ENCODE measurements at places on chromosomes 7 and 10.

GRCh38 chr7:105677410-105677730 is 96.1 kb upstream of the EFCAB10 start:
- DNase-seq = no peak

GRCh38 chr7:95002775-95003174 is 95.4 kb downstream of the PPP1R9A start:
- no peak for DNase-seq

DNA sequence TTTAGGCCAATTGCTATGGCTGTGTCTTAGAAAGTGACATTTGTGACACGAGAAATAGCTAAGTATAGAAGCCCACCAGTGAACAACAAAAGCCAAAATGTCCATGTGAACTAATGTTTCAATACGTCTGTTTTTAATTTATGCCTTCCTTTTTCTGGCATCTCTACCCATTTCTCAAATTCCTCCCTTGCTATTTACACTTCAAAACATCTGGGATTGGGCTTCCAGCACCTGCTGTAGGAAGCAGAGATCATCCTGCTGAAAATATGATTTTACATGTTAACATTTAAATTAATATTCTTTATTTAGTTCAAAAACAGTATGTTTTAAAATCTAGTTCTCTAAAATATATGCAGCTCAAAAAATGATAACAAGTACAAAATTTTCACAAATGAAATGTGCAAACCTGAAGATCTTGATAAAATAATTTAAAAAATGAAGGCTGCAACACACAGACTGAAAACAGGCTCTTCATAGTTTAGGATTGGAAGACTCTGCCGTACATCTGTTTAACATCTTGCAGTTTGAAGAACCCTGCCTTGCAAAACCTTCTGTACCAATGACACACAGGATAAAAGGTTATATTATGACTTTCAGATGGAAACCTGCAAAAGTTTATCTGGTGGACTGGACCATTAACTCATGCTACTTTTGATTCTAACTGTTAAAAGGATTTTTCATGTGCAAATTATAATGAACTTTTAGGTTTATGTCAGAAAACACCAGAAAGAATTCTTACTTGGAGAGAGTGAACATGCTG is 408.4 kb downstream of the SUGCT start:
- DNase-seq = no peak

DNA sequence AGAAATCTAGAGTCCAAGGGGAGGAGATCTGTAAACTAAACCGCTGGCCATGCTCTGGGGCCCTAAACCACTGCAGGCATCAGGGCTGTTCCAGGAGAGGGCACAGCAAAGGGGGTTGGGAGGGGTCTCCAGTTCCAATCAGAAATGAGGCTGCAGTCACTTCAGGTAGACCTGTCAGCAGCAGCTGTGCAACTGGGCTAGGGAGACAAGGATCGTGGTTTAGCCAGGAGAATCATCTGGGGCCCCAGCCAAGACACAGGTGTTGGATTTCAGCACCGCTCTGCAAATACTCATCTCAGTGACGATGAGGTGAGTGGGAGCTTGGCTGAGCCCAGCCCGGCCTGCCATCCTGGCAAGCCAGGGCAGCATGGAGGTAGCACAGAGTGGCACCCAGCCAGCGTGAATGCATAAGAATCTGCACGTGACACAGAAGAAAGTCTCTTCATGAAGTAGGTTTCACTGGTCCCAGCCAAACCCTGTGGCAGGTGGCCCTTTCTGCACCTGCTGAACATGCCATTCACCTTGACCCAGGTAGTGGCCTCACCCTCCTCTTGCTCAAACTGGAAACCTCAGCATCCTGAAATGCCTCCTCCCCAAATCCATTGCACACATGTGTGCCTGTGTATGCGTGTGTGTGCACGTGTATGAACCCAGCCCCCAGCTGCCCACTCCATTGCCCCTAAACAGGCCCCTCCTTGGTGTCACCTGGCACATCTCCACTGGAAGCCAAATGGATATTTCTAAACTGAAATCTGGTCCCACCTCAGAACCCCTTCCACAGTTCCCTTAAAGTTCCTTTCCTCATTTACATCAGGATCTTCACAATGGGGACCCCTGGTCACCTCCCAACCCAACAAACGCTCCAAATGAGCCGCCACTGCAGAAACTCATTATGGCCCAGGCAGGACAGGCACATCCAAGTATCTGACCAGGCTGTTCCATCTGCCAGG is 9.6 kb downstream of the GPRIN2 start:
- DNase-seq = no peak

DNA sequence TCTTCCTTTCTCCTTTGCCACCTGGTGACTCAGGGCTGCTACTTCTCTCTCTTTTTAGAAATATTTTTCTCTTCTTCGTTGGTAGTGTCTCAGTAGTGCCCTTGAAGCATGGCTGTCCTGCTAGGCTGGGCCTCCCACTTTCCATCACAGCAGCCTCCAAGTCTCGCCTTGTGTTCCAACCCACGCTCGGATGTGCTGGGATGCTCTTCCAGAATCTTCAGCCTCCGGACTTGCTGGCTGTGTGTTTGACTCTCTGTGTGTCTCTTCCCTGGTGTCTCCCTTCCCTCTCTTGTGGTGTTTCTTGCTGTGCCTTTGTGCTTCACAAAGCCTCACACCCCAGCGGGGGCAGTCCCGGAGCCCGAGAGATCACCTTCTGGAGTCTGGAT is 100.5 kb downstream of the INPP5A start:
- no peak for DNase-seq

GRCh38 chr7:114242992-114243507 is 171.6 kb upstream of the FOXP2 start:
- DNase-seq = no peak

DNA sequence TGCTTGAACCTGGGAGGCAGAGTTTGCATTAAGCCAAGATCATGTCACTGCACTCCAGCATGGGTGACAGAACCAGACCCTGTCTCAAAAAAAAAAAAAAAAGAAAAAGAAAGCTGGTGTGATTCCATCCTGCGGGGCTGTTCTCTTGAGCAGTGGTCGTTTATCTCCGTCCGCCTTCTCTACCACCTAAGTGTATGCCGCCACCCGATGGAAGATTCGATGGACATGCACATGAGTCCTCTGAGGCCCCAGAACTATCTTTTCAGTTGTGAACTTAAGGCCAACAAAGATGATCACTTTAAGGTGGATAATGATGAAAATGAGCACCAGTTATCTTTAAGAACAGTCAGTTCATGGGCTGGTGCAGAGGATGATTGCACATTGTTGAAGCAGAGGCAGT is 65.7 kb downstream of the ABRAXAS2 start:
- DNase-seq = no peak

DNA sequence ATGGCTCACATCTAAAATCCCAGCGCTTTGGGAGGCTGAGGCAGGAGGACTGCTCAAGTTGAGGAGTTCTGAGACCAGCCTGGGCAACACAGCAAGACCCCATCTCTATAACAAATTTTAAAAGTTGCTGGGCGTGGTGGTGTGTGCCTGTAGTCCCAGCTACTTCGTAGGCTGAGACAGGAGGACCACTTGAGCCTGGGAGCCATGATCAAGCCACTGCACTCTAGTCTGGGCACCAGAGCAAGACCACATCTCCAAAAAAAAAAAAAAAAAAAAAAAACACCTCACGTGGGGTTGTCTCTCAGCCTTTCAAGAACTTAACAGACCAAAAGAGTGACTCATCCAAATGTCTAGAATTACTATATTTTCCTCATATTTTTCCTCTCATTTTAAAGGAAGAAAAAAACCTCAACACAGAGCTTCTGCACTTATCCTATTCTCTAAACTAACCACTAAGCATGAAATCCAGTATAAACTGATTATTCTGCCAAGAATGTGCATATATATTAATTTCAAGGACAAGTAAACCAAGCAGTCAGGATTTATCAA is 46.3 kb downstream of the CUL2 start:
- DNase-seq = no peak

- peak; percentile 41 for DNase-seq
These were observed 15.1 kb upstream of the NME8 start for GRCh38 chr7:37833107-37833817.

GRCh38 chr10:24439935-24440334 is 231.0 kb downstream of the KIAA1217 start:
- no peak for DNase-seq

DNA sequence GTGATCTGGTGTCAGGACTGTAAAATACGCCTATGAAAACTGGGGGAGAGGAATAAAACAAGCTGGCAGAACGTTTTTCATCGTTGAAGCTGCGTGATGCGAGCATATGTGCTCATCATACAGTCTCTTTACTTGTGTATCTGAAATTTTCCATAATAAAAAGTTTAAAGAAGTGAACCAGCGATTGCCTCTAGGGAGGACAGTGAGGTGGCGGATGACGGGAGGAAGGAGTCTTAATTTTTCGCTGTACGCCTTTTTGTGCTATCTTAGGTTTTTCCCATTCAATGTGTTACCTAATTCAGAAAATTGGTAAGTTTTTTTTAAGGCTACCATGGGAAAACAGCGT is 891 bp upstream of the WAPL start:
- no peak for DNase-seq

GRCh38 chr7:144653449-144653848 is 182.4 kb downstream of the TPK1 start:
- DNase-seq = no peak
